ENCODE measurements at places on chromosomes 5 and 9.

DNA sequence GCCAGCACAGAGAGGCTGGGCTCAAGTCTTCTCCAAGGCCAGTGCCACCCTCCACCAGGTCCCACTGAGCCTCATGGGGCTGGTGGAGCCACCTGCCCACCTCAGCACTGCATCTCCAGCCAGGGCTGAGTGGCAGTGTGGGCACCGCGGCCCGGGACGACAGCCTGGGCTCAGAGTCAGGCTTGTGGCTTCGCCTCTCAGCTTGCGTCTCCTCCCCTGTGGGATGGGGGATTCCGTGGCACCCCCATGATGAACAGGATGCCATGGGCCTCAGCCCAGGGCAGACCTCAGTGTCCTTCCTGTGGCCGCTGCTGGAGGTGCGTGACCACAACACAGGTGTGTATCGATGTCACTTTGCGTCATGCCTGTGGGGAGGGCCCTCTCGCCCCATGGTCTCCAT, 136.4 kb upstream of the PPP1R26 start:
- DNase-seq = no peak

- DNase-seq = no peak
These were observed 556.7 kb upstream of the TLE4 start for GRCh38 chr9:79014929-79015699.

GRCh38 chr9:113682297-113682771, 193.8 kb upstream of the ZNF618 start:
- peak; percentile 48 for DNase-seq

GRCh38 chr9:92720807-92721535, 43.7 kb downstream of the BICD2 start:
- DNase-seq = peak; percentile 51

DNA sequence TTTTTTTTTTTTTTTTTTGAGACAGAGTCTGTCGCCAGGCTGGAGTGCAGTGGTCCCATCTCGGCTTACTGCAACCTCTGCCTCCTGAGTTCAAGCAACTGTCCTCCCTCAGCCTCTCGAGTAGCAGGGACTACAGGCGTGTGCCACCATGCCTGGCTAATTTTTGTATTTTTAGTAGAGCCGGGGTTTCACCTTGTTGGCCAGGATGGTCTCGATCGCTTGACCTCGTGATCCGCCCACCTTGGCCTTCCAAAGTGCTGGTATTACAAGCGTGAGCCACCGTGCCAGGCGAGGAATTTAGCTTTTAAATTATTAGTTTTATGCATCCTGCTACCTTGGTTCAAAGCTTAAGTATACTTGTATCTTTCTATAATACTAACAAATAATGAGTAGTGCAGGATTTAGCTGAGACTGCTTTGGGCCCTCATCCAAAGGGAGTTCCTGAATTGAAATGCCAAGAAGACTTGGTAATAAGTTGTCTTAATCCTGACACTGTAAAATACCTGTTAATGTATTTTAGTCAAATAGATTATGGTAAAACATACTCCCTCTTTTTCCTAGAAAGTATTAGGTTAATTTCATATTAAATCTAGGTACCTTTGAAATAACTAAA, 5.0 kb downstream of the CDC42SE2 start:
- no peak for DNase-seq

DNA sequence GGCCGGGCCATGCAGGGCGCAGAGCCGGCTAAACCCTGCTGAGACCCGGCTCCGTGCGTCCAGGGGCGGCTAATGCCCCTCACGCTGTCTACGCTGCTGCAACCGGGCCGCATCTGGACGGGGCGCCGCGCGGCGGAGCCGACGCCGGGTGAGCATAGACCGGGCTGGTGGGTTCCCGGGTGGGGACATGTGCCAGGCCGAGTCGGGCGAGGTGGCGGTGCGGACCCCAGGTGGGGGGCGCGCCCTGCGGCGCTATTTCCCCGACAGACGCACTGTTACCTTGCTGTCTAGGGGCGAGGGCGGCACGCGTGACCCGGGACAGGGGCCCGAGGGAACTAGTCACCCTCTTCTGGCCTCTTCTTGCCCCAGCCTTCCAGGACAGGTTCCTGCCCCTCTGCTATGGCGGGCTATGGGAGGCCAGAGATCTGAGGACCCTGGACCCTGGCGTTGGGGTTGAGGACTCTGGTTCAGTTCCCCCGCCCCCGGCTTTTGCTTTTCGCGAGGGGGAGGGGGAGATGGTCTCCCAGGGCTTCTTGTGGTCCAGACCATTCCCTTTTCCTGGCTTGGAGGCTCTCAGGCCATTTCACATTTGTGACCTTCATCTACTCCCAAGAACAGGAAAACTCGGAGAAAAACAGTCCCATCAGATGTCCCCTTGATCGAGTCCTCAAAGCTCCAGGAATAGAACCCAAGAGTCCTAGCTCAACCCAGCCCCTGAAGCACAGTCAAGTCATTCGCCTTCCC, 536 bp downstream of the SLC27A4 start:
- DNase-seq = no peak

DNA sequence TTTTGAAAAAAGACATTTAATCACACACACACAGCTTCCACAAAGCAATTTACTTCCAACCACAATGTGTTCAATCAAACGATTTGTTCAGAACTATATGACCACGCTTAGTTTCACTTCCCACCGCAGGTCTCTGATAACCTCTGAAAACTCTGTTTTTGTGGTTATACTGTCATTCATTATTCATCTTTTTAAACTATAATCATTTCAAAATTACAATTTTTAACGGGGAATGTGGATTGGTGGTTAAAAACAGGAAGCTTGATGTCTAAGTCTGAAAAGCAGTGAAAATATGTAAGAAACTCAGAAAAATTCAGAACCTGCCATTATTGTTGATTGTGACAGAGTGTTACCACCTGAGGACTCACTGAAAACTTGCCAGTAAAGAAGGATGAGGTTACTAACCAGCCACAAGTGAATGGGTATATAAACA, 12.7 kb upstream of the TMEM174 start:
- peak; percentile 98 for DNase-seq

DNA sequence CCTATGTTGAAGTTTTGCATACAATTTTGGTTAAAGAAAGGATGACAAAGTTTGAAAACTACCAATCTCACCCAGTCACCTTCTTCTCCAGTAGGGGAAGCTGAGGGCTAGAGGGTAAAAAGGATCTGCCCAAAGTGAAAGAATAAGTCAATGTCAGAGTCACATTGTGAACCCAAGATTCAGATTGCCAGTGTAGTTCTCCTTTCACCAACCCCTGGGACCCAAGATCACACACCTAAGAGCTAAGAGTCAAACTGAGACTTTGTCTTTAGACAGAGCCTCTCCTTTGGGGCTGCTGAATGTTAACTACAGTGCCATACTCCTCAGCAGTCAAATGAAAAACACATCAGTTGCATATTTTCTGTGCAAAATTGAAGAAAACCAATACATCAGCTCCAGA, 210.6 kb downstream of the ATP10B start:
- DNase-seq = no peak

DNA sequence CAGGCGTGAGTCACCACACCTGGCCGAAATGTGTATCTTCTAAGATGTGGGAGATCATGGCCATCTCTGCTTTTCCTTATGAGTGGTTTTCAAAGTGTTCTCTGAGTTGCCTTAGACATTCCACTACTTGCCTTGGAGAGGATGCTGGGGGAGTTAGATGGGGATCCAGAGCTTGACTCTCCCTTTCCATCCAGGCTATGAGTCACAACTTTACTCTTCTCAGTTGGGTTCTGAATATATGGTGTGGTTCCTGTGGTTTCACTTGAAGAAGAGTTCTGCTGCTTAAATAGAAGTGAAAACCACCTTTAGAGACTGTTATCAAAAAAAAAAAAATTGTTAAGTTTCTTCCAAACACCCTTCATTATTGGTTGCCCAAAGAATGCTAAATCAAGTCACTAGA, 217.6 kb downstream of the ZNF608 start:
- DNase-seq = peak; percentile 79

- DNase-seq = no peak
These were observed 102.8 kb downstream of the ANKH start for GRCh38 chr5:14768508-14769365.

DNA sequence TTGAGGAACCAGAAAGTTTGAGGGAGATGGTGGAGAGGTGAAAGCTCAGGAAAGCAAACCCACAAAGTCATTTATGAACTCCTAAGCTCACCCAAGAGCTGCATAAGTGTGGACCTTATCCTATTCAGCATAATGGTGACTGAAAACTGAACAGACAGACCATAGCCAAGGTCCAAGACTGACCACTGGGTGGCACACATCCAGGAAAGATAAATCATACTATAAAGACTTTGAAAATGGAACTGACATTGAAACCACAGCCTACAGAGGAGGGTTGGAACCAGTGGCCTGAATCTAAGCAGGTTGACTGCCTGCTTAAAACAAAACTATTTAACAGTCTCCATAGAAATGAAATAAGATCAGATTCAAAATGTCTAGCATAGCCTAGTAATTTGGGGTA, 121.0 kb upstream of the RGS7BP start:
- peak; percentile 13 for DNase-seq

DNA sequence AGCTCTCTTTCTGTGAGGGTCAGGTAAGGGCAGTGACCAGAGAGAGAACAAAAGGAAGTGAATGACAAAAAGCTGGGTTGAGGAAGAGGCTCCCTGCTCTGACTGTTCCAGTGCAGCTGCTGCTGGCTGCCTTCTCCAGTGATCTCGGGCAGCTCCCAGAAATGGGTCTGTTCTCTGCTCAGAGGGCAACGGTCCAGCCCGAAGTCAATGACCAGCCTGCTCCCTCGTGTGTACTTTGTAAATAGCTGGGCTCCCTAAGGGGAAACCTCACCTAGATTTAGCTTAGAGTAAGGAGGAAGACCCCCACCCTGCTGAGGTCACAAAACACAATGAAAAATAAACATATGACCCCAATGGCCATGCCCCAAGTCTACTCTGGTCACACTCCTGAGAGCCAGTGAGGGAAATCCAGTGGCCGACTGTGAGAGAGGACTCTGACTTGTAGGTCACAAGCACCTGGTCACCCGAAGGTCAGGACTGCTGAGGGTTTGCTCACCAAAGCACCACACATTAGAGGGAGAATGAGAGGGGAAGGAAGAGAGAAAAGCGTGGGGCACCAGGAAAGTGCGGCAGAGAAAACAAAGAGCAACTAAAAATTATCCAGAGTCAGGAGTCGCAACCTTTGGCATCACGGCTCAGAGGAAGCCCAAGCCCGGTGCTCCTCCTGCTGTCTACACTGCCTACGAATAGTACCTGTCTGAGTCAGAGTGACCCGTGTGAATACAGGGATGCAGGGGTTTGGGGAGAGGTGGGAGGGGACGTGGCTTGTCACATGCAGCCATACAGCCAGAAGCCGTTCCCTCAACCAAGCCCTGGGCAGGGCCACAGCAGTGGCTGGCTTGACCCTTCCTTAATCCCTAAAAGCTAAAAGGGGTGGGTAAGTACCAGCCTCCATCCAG, 19.8 kb downstream of the NIPAL4 start:
- DNase-seq = no peak

DNA sequence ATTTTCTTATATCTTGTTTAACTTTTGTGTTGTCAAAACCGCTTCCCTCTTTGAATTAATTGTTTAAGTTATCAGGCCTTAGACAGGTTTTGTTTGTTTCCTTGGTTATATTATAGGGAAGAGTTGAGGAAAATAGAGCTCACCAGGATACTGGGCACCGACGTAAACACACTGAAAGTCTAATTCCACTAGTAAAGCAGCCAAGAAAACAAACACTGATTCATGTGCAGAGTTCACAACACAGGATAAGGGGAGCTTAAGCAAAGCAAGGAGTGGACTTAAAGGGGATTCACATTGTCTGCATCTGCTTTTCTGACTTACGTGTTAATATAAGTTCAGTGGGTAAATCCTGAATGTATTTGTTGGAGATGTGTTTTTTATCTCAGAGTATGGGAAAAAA, 139.0 kb upstream of the CDH6 start:
- DNase-seq = no peak

GRCh38 chr5:128667751-128668150, 129.7 kb upstream of the FBN2 start:
- DNase-seq = no peak

GRCh38 chr5:98106116-98107031, 667.1 kb upstream of the RGMB start:
- DNase-seq = peak; percentile 19

DNA sequence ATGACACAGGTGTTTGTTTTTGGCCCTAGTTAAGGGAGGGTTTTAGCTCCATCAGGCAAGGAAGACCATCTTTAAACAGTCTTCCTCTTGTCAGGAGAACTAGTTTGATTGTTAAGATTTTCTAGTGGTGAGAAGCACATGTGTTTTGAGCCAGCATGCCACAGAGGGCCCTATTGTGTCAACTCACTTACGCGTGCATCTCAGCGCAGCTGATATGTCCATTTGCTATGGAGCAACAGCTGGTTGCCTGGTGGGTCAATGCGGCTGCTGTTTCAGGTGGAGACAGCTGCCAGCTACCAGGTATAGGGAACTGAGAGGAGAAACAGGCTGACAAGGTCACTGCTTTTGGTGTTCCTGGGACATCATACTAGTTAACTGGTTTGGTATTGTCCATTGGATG, 100.5 kb upstream of the PRRC1 start:
- no peak for DNase-seq

- no peak for DNase-seq
These were observed 313.6 kb upstream of the PIK3R1 start for GRCh38 chr5:67901814-67902496.

GRCh38 chr5:159027504-159027903, 72.2 kb downstream of the EBF1 start:
- DNase-seq = no peak

DNA sequence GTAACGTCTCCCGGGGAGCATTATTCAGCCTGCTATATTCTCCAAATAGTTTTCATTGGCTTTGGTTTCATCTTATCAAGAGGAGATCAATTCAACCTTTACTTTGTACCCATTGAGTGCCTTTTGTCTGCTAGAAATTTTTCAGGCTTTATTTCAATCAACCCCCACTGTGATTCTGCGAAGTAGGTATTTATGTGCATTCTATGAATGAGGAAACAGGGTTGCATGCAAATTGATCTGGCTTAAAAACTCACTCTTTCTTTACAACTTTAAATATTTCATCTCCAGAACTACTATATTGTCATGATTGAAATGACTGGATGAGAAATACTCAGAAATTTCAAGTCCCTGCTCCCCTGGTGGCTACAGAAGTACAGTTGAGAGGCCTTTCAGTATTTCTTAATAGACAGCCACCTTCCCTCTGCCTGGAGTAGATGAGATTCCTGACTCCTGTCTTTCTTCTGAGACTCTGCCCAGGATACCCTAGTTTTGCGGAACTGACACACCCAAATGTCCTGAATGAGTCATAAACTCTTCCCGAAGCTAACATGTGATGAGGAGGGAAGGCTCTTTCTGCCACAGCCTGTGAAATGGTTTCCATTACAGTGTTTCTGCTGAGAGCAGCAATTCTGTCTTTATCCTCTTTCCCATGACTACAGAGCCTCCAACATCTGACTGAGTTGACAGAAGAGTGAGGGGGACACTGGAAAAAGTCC, 52.6 kb upstream of the TNC start:
- no peak for DNase-seq

DNA sequence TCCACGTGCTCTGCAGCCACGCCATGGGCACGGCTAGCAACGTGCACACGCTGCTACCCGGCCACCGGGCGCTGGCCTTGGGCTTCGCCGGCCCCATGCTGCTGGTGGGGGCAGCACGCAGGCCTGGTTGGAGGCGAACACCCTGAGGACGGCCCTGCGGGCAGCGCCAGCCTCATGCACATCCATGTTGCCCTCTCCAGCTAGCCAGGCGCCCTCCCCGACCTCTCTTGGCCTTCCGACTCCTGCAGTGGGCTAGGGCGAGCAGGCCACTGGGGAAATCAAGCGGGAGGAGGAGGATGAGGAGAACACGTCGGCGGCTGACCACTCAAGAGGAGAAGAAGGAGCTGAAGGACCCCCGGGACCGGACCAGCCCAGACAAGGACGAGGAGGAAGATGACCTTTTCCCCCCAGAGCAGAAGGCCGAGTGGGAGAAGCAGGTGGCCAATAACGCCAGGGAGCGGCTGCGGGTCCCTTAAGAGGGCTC, 73.3 kb downstream of the INSL6 start:
- no peak for DNase-seq

- DNase-seq = peak; percentile 63
These were observed 109.4 kb downstream of the ANKRD55 start for GRCh38 chr5:56123531-56124243.

Measured in MV-4-11 (cell line).